Amniotic stem cell (primary cell): ENCODE measurements at places on chromosomes 3 and 15.

- no peak for DNase-seq
These were observed 353.7 kb upstream of the SGO1 start for GRCh38 chr3:20539666-20540065.

DNA sequence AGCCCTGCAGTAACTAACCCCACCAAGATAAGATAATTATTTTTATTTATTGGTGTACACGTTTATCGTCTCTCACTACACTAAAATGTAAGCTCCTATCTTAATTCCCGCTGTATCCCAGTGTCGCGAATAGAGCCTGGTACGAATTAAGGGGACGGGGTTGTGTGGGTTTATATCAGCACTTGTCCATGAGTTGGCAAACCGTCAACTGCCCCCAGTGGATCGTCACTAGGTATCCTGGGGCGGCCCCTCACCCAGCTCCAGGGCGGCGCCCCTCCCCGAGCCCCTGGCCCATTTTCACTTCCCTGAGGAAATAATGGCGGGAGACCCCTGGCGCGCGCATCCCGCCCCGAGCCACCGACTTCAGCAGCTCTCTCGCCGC, 465 bp downstream of the RUVBL1 start:
- DNase-seq, result no peak

GRCh38 chr3:148073721-148074456, 623.8 kb upstream of the AGTR1 start:
- no peak for DNase-seq

- DNase-seq, result no peak
These were observed 21.7 kb downstream of the ZDHHC3 start for GRCh38 chr3:44954304-44954703.

DNA sequence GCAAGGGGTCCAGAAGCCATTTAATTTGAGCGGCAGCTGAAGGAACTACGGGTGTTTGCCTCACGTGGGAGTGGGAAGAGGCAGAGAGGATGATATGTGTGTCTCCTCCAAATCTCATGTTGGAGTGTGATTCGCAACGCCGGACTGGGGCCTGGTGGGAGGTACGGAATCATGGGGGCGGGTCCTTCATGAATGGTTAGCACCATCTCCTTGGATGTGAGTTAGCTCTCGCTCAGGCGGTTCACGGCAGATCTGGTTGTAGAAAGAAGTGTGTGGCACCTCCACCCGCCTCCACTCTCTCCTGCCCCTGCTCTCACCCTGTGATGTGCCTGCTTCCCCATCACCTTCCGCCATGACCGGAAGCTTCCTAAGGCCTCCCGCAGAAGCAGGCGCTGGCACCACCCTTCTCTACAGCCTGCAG, 25.4 kb downstream of the XXYLT1 start:
- DNase-seq, result no peak

GRCh38 chr3:156518726-156519125, 36.2 kb downstream of the SSR3 start:
- DNase-seq, result no peak

- DNase-seq, result no peak
These were observed 312.8 kb downstream of the CLSTN2 start for GRCh38 chr3:140247775-140248174.

- DNase-seq, result no peak
These were observed 17.5 kb upstream of the GOLGA8J start for GRCh38 chr15:30065025-30065801.
